ENCODE measurements at places on chromosomes 12 and 14.

DNA sequence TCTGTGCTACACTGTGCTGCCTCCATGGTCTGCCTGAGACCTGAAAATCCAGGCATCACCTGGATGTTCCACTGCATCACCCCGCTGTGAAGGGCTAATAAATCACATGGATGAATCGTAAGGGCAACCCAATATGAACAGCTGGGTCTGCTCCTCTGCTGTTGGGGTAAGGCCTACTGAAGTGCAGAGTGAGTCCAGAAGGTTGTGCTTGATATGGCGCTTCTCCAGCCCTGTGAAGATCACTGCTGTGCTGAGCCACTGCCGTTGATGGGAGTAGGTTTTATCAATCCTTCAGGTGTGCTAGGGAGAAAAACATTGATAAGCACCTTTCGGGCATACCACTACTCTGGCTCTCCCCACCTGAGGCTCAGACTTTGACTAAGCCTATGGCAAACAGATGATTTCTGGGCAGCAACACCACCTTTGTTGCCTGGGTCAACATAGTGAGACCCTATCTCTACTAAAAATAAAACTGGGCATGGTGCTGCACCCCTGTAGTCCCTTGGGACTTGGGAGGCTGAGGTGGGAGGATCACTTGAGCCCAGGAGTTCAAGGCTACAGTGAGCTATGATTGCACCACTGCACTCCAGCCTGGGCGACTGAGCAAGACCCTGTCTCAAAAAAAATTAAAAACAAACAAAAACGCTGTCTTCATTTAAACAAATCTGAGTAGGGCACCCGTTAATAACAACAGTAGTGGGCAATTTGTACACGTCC is 1.7 kb downstream of the ACVRL1 start:
- no peak for DNase-seq

- DNase-seq: no peak
Measured at GRCh38 chr14:65940056-65940735, 527.7 kb downstream of the FUT8 start.

DNA sequence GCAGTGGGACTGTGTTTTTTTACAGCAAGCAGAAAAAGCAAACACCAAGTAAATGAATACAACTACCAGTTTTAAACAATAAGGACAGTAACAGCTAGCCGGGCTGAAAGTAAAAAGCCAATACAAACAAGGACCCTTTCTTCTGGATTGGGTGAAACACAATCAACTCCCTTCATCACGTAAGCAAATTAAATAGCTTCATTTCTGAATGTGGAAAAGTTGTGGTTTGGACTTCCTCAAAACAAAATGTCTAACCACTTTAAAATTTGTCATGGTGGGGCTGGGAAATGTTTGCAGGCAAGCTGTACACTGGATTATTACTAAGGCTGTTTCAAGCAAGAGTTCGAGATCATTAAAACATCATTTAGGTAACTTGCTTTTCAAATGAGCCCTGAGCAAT is 47.4 kb downstream of the TCHP start:
- DNase-seq: peak; percentile 52

- DNase-seq: no peak
Measured at GRCh38 chr12:116040402-116040801, 237.1 kb downstream of the MED13L start.

DNA sequence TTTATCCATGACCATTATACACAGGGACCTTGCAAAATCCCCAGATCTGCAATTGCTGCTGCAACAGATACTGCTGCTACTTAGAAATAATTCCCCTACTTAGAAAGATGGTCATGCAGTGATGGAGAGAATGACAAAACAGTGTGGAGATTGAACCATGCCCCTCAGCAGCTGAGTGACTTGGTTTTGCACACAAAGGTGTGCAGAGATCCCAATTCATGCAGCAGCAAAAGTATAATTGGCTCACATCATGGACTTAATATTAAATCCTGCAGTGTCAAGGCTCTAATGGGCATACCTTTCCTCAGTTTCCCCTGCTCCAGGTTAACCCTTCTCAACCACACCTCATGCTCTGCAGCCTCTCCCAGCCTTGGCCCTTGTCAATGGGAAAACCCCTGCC is 3.0 kb upstream of the KRT78 start:
- DNase-seq: no peak

- DNase-seq: peak; percentile 91
Measured at GRCh38 chr14:59337141-59337611, 128.0 kb downstream of the GPR135 start.

GRCh38 chr12:40107803-40108620 is 2.1 kb upstream of the SLC2A13 start:
- no peak for DNase-seq

GRCh38 chr12:100919116-100919515 is 124.5 kb downstream of the ANO4 start:
- DNase-seq: no peak
